Omental fat pad (tissue), 4 donors: ENCODE measurements at places on chromosomes 5 and 9. TPM values are rescaled to one million over a fixed set of nuclear protein-coding genes. Genes with fewer than 3 reads are reported as not detected.

DNA sequence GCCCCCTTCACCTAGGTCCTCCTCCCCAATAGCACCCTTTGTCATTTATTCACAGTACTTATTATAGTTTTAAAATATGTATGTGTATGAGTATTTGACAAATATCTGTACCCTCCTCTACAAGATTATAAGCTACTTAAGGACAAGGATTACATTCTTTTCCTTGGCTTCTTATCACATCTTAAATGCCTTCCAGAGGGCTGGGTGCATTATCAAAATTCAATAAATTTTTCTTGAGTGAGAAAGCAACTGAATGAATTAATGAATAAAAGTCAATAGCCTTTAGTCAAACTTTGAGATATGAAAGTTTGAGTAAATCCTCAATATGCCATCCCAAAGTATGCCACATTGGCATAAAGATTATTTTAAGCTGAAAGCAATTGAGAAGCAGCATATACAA is 621.7 kb downstream of the DNAH5 start:
- no peak for DNase-seq

- DNase-seq = no peak
These were observed 668.7 kb downstream of the NR2F1-AS1 start for GRCh38 chr5:92912283-92912682.

DNA sequence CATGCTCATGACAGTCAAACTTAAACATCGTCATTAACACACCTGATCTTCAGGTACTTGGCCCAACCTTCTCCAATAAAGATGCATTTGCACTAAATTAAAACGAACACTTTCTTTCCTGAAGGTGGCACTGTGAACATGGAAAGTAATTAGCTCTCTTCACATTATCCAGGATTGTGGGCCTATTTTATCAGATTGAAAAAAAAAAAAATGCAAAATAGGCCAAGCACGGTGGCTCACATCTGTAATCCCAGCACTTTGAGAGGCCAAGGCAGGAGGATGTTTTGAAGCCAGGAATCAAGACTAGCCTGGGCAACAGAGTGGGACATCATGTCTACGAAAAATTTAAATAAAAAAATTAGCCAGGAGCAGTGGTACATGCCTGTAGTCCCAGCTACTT is 14.4 kb upstream of the CDC20B start:
- DNase-seq = no peak

GRCh38 chr9:35774907-35775635 is 16.3 kb upstream of the NPR2 start:
- DNase-seq = no peak

GRCh38 chr5:119400245-119400644 is 44.4 kb downstream of the TNFAIP8 start:
- no peak for DNase-seq

- DNase-seq = no peak
These were observed 59.2 kb downstream of the YTHDC2 start for GRCh38 chr5:113572716-113573115.

- DNase-seq = no peak
These were observed 26.3 kb upstream of the FBP1 start for GRCh38 chr9:94665613-94666012.

- no peak for DNase-seq
These were observed 20.0 kb downstream of the IRF1 start for GRCh38 chr5:132470596-132470995.

DNA sequence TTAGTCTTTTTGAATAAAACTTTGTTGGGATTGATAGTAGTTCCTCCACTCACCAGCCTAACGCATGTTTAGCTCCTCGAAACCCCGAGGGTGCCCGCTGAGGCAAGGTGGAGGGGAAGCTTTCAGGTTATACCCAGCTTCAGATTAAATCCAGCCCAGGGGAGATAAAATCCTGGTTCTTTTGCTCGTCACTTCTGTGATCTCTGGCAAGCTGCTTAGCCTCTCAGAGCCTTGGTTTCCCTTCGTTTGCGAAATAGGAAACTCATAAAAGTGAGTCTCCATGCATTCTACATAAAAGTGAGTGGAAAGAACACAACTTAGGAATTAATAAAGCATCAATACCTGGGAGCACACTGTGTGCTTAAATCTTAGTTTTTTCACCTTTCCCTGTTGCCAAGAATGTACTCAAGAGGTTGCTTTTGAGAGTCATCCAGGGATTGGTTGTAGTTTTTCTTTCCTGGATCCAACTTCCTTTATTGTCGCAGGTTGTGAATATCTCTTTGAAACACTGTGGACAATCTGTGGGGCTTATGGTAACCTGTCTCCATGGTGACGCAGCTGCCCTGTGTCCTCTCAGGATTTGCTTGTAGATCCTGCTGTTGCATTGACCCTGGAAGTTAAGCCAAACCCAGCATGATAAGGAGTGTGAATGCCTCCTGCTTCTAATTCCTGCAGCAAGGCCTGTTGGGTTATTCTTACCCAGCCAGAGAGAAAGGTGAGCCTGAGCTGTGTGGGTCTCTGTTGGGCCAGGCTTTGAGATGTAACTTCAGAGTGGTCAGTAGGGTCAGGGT is 2.0 kb downstream of the GALNT12 start:
- no peak for DNase-seq

DNA sequence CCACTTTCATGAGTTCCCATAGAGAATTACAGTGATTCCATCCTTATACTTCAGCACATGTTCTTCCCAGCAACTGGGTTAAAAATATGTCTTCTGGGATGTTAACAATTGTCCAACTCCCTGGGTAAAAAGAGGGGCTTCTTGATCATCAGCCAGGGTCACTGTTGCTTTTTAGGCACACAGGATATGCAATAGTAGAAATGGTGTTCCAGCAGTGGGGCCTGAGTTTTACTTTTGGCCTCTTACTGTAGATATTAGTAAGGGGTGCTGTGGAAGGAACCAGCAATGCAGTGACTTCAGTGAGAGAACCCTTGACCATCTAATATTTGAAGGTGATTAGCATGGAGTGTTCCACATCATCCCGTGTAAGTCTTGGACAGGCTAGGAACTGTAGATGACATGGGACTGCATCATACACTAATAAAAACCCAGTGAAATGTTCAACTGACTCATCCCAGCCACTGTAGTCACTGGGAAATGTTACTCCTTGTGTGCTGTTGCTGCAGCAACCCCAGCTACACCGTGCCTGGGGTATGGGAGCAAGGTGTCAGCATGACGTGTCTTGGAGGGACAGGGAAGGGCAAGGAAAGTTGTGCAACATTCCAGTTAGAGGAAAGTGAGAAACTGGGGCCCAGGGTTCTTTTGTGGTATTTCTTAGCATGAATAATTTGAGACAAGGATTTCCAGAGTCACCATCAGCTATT is 610.9 kb downstream of the RAB3C start:
- no peak for DNase-seq

- DNase-seq = no peak
These were observed 357.8 kb downstream of the NFIB start for GRCh38 chr9:13956107-13956506.

DNA sequence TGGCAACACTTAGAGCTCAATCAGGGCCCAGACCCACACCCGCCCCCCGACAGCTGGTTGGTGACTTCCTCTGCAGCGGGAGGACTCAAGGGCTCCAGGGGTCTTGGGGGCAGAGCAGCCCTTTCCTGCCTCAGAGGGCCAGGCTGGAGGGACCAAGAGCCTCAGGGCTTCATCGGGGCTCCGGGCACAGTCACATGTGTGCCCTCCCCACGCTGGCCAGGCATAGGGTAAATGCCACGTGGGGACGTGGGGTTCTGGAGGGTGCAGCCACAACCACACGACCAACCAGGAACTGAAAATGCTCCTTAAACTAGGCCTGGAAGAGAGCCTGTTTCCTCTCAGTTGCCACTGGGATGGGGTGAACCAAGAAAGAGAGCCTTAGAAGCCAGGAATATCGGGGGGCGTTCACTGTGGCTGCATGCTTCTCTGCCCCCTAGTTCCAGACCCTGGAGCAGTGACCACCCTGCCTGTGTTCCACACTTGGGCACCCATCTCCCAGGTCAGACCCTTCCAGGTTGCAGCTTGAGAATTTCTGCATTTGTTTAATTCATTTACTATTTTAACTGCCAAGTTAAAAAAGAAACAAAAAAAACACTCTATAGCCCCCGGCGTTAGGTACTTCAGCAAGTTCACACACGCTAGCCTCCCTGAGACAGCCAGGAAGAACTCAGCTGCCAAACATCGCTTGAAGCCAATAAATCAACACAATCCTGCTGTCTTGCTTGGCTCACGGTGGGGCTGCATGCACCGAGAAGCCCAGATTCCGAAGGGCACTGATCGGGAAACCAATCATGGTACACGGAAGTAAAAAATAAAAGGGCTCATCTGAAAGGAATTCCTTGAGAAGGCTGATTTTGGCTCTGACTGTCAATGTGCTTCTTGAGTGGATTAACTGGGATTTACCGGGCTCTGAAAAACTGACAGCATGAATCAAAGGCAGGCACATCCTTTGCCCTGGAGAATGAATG is 56.1 kb upstream of the PHYKPL start:
- no peak for DNase-seq

GRCh38 chr5:39203275-39203922 is 16.0 kb downstream of the FYB1 start:
- DNase-seq = no peak

GRCh38 chr5:14197056-14197455 is 53.9 kb downstream of the TRIO start:
- DNase-seq = no peak

- no peak for DNase-seq
These were observed 4.0 kb upstream of the TEX48 start for GRCh38 chr9:114685951-114686350.

GRCh38 chr9:133002147-133003070 is 23.9 kb downstream of the GFI1B start:
- no peak for DNase-seq

DNA sequence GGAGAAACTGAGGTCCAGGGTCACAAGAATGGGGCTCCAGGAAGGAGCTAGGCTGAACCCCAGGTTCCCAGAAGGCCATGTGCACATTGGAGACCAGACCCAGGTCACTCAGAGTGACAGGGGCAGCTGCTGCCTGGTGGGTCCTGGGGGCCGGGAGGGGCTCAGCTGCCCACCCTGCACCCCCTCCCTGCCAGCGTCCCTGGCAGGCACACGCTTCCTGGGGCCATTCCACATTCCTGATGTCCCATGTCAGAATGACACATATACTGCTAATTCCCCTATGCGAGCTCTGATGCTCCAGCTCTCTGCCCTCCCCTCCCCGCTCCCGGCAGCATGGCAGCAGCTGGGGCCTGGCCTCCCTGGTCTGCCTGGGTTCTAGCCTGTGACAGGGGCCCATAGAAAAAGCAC is 14.0 kb downstream of the FGFR4 start:
- no peak for DNase-seq

- no peak for DNase-seq
These were observed 10.4 kb upstream of the CMBL start for GRCh38 chr5:10317825-10318682.

DNA sequence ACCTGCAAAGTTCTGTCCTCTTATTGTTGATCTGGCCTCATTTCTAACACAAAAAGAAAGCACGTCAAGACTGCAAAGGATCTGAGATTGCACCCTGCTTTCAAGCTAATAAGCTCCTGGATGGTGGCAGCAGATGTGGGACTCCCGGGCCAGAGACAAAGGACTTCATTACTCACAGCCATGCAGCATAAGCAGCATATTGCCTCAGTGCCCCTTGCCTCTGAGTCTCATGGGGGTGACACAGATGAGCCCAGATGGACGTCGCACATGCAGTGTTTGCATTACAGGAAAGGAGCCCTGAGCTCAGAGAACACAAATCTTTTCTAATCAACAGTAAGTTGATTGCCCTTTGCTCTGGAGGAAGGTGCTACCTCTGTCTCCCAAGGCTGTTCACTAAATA is 105.0 kb downstream of the SLC28A3 start:
- DNase-seq = no peak

GRCh38 chr5:81854485-81854884 is 103.6 kb upstream of the SSBP2 start:
- no peak for DNase-seq

DNA sequence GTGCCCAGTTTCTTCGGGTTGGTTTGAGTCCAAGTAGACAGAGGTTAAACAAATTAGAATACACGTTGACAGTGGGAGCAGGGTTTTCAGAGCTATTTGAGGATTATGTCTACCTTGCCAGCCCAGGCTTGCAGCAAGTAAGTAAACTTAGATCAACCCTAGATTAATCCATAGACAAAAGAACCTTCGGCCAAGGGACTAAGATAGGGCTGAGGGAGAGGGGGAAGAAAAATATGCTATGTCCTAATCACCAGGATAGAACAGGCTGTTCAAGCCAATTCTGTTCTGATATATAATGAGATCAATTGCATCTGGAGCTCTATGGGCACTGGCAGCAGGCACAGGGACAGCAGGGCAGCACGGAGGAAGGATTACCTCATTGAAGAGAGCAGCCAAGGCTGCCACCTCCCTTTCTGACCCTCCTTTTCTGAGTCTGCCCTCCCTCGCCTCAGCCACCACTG is 377.7 kb downstream of the PIK3R1 start:
- DNase-seq = no peak

GRCh38 chr9:124795881-124796431 is 19.0 kb downstream of the OLFML2A start:
- DNase-seq = no peak

Gene FOXD4
- 0.46 TPM for total RNA-seq

Gene FSTL4
- not detected for total RNA-seq

Gene ARHGEF37
- 5.3 TPM for total RNA-seq

Gene SPAAR
- total RNA-seq = 15.2 TPM

Gene FGF10
- total RNA-seq = 30.1 TPM

Gene C5
- total RNA-seq = 5.2 TPM

Gene PCDHA4
- 1.1 TPM for total RNA-seq

Gene FAXDC2
- total RNA-seq = 31.8 TPM

Gene SLC6A7
- total RNA-seq = not detected

Gene GLRA1
- total RNA-seq = not detected

Gene NPR3
- total RNA-seq = 11.8 TPM

Gene DMGDH
- total RNA-seq = 4.6 TPM

Gene SLC1A3
- total RNA-seq = 157 TPM

Gene NPR2
- total RNA-seq = 13.7 TPM
